ENCODE measurements at places on chromosomes 7 and 10.

GRCh38 chr10:11050301-11051287 is 32.9 kb downstream of the CELF2 start:
- no peak for DNase-seq

DNA sequence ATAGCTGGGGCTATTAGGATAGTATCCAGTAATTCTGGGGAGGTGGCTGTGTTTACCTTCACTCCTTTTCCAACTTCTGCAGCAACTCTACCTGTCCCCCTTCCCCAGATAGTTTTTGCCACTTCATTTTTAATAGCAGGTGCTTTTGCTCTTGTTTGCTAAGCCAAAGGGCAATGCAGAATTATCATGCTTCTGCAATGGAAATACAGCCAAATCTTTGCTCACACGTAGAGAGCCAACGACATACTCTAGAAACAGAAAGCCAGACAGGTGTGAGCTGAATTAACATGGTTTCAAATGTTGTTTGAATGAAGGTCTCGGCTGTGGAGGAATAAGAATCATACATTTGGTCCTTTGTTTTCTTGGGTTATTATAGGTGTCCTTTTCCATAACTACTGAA is 14.4 kb downstream of the PLEKHS1 start:
- DNase-seq, result no peak

DNA sequence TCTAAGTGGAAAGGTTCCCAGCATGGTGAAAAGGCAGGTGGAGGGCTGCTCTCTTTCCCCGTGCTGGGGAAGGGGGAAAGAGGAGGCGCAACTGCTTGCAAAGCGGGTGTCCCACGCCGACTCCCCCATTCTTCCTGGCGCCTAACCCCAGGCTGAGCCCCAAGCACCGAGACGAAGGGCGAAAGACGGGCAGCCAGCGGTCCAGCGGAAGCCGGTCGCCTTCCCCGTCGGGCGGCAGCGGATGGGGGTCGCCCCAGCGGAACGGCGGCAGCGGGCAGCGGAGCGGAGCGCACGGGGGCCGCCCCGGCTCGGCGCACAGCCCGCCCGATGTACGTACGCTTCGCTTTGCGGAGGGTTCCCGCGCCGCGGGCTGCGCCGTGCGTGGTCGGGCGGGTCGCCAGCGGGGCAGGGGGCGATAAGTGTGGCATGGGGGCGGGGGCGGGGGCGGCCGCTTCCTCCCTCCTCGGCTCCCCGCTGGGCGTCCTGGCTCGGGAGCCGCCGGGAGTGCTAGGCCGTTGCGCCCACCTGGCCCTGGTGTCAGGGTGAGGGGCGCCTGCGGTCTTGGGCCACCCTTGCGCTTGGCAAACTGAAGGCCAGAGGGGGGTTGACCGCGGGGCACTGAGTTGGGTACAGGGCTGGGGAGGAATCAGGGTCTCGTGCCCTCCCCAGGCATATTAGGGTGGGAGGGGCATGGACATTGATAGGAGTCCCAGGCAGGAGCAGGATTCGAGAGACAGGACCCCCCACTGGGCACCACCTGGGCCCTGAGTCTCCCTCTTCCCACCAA is 35.2 kb upstream of the HSPB1 start:
- no peak for DNase-seq

DNA sequence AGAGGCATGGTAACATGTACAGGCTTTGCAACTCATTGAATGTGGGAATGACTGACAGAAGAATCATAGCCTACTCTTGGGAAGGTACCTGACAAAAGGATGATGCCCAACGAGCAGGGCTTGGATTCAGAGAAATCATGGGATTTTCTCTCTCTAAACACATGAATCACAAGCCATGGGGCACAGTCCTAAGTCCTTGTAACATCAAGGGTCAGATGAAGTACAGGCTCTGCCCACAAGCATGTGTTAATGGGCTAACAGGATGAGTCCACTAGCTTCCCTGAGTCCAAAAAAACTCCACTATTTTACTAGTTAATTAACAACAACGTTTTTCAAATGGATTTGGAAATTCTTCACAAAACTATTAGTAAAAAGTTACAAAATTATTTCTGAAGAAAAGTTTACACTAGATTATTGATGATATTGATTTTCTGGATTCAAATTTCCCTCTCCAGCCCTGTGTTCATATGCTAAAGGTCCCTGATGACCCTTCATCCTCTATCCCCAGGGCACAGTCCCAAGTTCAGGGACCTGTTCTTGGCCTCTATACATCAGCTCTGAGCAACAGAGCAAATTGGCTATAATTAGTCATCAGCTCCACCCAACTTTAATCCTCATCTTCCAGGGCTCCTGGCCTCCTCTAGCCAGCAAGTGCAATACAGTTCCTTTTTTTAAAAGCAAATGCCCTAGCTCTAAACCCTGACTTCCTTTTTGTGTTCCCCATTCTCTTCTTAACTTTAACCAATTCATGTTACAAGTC is 99.8 kb downstream of the GSAP start:
- no peak for DNase-seq

DNA sequence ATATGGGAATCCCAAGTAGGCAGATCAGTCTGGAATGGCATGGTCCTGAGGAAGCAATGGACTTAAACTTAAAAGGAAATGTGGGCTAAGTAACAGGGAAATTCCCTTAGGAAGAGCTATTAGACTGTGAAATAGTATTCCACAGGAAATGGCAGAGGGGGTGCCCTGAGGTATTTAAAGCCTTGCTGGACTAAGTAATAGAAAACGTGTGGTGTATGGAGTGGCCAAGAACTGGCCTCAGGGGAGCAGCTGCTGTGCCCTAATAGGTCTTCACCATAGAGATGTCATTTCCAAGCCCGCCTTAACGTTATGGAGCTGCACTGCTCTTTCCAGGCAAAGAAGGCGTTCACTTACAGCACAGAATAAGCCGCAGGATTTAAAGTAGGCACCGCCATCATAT is 365.2 kb upstream of the ZMIZ1 start:
- DNase-seq, result no peak

DNA sequence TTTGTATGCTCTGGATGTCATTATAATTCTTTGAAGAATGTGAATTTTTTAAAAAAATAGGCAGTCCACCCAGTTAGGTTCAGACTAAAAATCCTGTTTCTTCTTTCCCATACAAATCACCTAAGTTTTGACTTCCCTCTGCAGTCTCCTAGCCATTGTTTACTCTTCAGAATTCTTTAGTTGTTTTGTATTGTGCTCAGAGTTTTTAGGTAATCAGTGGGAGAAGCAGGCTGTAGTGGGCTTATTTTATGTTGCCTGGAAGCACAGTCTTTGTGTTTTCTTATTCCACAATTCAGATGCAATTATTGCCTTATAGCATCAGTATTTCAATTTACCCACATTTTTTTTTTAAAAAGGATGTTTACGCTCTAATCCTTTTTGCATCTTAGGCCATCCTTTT is 94.9 kb downstream of the AKAP9 start:
- no peak for DNase-seq

GRCh38 chr10:104892879-104893617 is 252.0 kb downstream of the SORCS3 start:
- DNase-seq, result no peak

DNA sequence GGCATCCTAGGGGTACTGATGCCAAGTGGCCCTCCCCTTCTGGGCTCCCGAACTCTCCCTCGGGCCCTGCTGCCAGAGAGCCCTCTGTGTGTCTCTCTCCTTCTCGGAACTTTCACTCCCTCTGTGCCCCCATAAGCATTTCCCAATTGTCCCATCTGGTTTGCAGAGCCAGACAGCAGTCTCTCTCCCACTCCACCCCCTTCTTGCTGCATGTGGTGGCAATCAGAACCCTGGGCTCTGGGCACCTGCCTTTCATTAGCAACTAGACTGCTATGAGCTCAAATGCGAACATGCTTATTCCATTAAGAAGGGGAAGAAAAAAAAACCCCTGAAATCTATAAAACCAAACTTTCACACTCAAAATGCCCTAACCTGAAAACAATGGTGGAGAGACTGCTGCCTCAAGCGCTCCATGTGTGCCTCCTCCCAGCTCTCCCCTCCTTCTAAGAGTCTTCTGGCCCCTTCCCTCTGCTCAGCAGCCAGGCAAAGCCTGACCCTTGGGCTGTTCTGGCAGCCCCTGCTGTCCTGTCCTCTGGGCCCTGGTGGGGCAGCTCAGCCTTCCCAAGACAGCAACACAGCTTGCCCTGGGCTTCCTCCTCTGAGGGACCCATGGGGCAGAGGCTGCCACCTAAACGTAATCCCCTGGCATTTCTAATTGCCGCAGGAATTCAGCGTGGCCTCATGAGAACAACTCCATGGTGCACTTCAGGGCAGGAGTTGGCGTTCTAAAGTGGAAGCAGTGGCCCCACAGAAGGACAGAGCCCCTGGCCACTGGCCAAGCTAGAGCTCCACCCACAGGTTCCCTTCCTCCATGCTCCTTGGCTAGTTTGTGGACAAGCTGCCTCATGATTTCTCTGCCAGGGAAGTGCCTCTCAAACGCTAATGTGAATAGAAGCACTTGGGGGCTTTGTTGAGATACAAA is 415.4 kb downstream of the PLXNA4 start:
- DNase-seq, result no peak

DNA sequence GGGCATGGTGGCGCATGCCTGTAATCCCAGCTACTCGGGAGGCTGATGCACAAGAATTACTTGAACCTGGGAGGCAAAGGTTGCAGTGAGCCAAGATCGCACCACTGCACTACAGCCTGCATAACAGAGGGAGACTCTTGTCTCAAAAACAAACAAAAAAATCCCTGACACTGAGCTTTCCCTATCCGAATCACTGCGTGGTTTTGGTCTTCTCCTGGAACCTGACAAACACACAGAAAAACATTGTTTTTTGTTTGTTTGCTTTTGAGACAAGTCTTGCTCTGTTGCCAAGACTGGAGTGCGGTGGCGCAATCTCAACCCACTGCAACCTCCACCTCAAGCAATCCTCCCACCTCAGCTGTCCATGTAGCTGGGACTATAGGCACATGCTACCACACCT is 50.4 kb upstream of the PTPRN2 start:
- DNase-seq, result no peak

DNA sequence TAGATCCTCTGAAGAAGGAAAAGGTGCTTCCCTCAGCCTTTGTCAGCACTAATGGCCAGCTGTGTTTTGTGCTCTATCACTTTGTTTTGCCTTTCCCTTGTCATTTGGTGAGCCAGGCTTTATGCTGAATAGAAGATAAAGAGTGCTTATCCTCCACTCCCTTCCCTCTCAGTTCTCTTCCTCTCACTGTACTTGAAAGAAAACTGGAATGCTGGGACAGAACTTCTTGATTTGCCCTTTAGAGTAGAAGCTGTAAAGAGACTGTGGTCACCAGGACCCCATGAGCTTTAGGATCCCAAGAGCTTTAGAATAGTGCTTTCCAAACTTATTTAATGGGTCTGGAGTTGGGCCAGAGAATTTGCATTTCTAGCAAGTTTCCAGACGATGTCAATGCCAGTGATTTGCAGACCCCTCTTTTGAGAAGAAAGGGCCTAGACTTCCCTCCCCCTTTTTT is 81.4 kb downstream of the LRRC4 start:
- no peak for DNase-seq

GRCh38 chr10:63071145-63071544 is 62.0 kb upstream of the NRBF2 start:
- DNase-seq, result no peak

- DNase-seq, result no peak
Observed at GRCh38 chr10:30036341-30036740, 23.0 kb downstream of the JCAD start.

DNA sequence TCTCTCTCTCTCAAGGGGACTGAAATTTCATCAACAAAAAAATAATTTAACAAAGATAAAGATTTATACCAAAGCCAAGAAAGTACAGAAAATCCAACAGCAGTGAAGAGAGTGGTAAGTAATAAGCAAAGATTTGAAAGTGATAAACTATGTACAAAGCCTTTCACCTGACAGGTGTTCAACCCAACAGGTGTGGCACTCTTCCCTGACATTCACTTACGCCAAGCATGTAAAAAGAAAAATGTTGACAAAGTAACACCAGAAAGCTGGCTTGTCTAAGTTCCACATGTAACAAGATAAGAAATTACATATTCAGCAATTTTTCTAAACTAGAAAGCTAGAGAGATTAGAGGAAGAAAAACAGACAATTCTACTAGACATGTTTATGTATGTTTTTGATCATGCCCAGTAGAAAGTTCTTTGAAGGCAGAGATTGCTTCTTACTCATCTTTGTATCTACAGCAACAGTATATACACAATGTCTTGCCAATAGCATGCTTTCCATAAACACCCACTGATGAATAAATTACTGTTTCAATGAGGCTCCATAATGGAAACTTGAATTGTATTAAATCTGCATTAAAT is 468.5 kb downstream of the PARD3 start:
- DNase-seq, result no peak
